ENCODE measurements at places on chromosomes 1 and 21. TPM values are rescaled to one million over a fixed set of nuclear protein-coding genes. Genes with fewer than 3 reads are reported as not detected.

The CDCA8 gene
- total RNA-seq, result 0.33 TPM

DNA sequence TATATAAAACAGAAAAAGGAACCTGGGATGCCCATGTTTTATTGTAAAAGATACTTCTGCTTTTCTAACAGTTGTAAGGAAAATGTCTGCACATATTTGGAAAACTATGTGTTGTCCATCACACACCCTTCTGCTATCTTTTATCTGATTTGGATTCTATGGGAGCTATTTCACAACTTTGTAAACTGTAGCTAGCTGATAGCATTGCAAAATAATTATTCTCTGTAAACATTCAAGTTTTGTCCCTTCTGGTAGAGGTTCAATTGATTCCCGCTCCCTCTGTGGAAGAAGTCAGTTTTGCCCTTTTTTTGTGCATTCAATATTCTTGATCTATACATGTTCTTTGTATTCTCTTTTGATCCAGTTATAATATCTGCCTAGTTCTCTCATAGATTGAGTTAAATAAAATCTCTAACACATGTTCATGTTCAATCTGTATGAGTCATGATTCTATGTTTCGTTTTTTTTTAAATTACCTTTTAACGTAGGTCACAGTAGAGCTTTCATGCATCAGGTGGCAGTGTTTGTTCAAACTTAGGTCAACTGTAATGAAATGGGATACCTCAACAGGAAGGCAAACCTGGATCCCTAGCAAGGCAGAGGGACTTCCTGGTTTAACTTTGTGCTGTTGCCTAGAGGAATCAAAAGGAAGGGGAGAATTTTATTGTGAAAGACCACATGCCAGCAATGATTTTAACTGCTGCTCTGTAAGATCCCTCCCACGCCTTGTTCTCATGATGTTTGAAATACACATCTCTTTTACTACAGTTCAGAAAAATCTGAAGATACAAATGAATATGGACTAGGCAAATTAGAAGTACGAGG is 26.0 kb upstream of the BCL9 start:
- DNase-seq, result no peak

GRCh38 chr1:153663211-153663610 is 4.7 kb downstream of the SNAPIN start:
- DNase-seq, result no peak

- no peak for DNase-seq
These were observed 16.4 kb downstream of the GATAD2B start for GRCh38 chr1:153906396-153906795.

DNA sequence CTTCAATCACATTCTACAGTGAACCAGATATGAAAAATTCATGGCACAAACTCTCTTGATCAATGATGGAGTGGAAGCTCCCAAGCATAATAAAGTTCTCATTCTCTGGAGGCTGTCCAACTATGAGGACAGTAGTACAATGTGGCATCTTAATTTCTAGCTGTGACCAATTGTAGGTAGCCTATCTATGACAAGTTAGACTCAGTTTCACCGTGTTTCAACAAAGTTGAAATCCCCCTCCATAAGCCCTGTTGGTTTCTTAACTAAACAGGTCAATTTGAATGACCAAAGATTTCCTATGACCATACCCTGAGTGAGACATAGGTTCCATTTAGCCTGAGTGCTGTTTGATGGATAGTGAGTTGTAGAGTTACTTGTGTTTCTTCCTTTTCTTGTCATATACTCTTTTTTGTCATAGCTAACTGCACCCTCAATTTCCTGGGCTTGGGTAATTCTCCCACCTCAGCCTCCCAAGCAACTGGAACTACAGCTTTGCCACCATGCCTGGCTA is 11.8 kb downstream of the PATJ start:
- no peak for DNase-seq

DNA sequence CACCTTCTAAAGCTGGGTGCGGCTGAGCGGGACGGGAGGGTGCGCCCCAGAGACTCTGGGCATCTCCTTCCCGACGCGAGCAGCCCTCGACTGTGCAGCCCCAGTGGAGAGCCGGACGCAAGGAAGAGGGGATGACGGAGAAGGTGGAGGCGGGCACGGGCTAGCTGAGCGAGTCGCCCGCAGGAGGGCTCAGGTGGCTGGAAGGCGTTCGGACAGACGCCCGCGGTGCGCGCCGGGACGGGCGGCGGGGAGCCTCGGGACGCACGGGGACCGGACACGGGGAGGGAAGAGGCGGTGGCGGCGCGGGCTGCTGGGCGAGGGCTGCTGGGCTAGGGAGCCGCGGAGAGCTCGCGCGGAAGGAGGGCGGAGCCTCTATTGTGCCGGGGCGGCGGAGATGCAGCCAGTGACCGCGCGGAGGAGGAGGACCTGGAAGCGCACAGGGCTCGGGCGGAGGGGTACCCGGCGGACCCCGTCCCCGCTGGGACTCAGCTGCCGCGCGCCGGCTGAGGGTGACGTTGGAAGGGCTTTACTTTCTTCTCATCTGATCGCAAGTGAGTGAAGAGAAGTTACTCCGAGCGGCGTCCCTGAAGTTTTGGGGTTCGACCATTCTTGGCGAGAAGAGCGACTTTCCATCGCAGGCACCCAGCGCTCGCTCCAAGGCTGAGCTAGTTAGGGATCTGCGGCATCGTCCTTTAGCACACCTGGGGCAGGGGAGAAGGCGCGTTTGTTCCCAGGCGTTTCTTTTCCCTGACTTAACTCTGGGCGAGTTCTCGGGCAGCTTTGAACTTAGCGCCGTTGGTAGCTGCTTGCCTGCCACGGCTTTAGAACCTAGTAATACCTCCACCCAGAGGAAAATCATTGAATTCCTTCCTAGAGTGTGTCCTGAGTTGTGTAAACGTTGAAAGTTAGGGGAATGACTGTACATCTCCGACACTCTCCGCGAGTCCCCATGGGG is at the start of gene OLFML2B:
Gene OLFML2B, minus strand, starts transcription at position 323 of the 955 bp plus-strand sequence. CDS start 439 bp downstream, outside the sequence.
- DNase-seq, result peak; percentile 78

The DPYD gene
- 9.2 TPM for total RNA-seq

The YRDC gene
- total RNA-seq, result 5.7 TPM

GRCh38 chr1:238318294-238319110 is 427.8 kb upstream of the ZP4 start:
- DNase-seq, result no peak

GRCh38 chr1:50968821-50969610 is 1.0 kb upstream of the CDKN2C start:
- DNase-seq, result peak; percentile 51

- DNase-seq, result no peak
These were observed 61.0 kb downstream of the B3GALT5 start for GRCh38 chr21:39673736-39674135.

DNA sequence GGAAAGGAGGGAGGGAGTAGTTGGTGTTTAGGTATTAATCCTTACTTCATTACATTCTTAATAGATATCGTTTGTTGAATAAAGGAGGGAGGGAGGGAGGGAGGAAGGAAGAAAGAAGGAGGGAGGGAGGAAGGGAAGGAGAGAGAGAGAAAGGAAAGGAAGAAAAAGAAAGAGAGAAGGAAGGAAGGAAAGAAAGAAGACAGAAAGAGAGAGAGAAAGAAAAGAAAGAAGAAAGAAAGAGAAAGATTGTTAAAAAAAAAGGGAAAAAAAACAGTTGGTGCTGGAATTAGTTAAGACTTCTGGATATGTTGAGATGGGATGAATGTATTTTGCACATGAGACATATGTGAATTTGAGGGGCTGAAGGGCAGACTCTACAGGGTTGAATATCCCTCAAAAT is 44.1 kb upstream of the ZSWIM5 start:
- DNase-seq, result no peak

DNA sequence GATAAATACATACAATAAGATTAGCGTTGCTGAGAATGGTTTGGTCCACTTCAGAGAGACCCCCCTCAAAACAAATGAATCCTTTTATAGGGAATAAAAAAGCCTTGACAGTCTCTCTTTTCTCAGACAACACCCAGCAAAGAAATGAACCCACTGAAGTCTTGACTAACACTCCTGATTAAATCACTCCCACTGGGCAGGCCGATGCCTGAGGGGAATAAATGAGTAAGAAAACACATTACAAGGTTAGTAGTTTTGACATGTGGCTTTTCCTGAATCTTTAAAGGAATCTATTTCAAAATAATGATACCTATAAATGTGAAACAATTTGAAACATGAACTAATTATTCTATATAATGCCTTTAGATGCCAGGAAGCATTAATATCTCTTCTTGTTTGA is 146.9 kb upstream of the POGK start:
- no peak for DNase-seq

DNA sequence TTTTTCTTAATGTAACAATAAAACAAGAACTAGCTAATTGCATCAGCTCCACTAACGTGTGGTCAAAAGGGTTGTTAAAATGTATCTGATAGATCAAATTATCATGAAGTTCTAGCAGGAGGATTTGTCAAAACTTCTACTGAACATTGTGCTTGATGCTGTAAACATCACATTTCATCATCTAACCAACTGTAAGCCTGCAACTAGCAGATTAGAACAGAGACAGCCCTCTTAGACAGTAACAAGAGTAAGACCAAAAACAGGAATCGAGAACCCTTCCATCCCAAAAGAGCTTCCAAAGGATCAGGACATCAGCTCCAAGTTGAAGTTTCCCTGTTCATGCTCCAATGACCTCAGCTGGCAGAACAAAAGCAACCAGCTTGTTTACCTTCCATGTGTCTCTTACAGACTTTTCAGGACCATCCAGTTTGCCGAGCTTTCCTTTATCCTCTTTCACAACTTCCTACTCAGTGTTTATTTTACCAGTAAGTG is 44.6 kb downstream of the NIBAN1 start:
- DNase-seq, result no peak

All from left ventricle myocardium inferior (tissue), 1 donor.